WTC11 (cell line): ENCODE measurements at places on chromosomes 16 and 17. TPM values are rescaled to one million over a fixed set of nuclear protein-coding genes. Genes with fewer than 3 reads are reported as not detected.

- peaks cover 16% of the 10 kb centered on the region for H3K27me3 ChIP-seq
- DNase-seq = no peak
- H3K36me3 ChIP-seq = peaks cover 3% of the 10 kb centered on the region; the same call in 1 of the 2 replicates
- H3K4me1 ChIP-seq = no peaks in the 10 kb centered on the region
- no peak overlapping the region for H3K4me3 ChIP-seq
- no peak overlapping the region for H3K27ac ChIP-seq
These were observed 2.1 kb upstream of the DNASE1L2 start for GRCh38 chr16:2233872-2234812.

KLHL10 gene
- 0.14 to 0.35 TPM (median 0.14 TPM) in 3 replicates for total RNA-seq

DNA sequence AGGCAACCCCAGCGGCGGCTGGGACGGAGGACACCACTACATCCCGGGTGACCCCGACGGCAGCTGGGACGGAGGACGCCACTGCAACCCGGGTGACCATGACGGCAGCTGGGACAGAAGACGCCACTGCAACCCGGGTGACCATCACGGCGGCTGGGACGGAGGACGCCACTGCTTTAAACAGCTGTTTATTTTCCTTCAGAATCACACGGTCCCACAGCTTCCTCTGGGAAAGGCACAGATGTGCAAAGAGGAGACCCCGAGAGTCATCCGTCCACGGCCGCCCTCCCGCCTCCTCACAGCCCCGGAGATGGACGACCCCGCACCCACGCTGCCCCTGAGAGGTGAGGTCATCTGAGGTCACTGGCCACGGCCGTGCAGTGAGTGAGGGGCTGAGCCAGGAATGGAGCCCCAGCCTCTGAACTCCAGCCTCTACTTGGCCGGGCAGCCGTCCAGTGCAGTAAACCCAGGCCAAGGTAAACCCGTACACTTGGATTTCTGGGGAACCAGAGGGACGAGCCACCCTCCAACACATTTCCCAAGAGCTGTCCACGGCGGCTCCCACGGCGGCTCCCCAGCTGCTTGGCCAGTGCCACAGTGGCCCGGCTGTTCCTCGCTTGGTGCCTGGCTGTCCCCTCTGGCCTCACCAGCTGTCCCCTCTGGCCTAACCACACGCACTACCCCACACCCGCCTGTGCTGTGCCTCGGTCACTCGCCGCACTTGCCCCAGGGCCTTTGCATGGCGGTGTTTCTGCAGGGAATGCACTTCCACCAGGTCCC is 43.2 kb upstream of the PABPN1L start:
- H3K27ac ChIP-seq = no peak overlapping the region
- H3K27me3 ChIP-seq = no peaks in the 10 kb centered on the region
- no peak for DNase-seq
- H3K36me3 ChIP-seq = no peaks in the 10 kb centered on the region

KCNJ2 gene
- total RNA-seq = 1.1 to 1.6 TPM (median 1.3 TPM) in 3 replicates

HBA1 gene
- 2.1 to 3.4 TPM (median 3.1 TPM) in 3 replicates for total RNA-seq

DNA sequence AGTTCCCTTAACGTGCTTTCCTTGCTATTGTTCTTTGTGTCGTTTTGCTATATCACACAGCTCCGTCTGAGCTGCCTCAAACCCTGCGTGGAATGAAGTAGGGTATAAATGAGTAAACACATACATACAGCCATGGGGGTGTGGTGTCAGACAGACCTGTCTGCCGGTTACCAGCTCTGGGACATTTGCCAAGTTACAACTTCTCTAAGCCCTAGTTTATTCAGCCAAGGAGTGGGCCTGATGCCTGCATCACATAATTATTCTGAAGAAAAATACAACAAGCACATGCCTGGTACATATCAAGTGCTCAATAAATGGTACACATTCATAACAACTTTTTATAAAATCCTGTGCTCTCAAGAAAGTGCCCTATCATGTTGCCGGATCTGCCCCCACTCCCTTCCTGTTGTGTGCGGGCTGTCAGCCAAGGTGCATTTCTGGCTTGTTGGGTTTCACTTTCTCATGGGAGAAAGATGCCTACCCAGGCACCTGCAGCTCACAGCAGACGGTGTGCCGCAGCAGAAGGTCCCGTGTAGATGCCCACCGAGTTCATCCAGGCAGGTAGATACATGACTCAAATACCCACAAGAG is 30.5 kb downstream of the SMPD3 start:
- H3K4me1 ChIP-seq = 0 out of 2 replicates have a peak, but pooled peaks cover 6% of the 10 kb centered on the region
- H3K27ac ChIP-seq = no peak overlapping the region
- H3K4me3 ChIP-seq = no peak overlapping the region
- no peak for DNase-seq
